Brain microvascular endothelial cell (primary cell): ENCODE measurements at places on chromosomes 5 and 9.

GRCh38 chr9:107708791-107709190 is 219.2 kb upstream of the KLF4 start:
- DNase-seq: no peak

GRCh38 chr9:122144836-122145591 is 14.6 kb downstream of the NDUFA8 start:
- DNase-seq: peak; percentile 12

DNA sequence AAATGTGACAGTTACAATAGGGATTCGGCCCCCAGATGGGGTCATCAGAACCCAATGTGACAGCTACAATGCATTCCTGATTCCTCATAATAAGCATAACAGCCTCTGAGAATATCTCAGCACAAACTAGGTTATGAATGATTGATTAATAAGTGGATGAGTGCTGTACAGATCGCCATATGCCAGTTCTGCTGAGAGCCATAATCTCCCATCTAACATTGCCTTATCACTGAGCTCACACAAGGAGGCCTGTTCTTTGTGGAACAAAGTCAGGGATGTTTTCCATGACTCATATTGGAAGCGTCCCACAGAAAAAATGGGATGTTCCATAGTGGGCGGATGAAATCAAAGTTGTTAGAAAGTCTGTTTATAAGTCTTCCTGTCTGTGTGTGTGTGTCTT is 89.6 kb downstream of the KIF4B start:
- DNase-seq: no peak

DNA sequence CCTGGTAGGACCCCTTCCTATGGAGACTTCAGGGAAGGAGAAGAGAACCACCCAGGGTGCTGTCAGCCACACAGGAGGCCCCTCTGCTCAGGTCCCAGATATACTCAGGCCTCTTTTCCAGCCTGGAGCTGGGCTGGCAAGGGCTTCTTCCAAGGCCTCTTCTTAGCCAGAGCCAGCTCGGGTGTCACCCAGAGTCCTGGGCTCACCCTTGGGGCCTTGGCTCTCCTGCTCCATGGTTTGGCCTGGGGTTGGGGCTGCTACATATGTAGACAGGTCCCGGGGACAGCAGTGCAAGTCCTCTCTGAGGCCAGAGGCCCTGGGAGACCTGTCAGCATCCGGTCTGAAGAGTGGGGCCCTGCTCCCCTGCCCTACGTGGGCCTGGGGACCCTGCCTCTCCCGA is 22.8 kb downstream of the PAEP start:
- no peak for DNase-seq

- no peak for DNase-seq
These were observed 20.0 kb upstream of the ZNF782 start for GRCh38 chr9:96874201-96874785.

DNA sequence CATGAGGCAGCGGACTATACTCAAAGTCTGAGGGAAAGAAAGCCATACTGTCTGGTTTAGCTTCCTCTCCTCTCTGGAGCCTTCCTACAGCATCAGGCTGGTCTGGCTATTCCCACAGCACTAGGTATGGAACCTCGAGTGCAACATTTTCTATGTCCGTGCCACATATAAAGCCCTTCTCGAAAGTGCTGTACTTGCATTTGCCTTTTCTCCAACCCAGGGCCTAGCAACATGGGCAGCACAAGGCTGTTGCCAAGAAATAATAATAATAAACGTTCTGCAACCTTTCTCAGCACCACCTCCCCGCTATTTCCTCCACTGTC is 804 bp downstream of the MED10 start:
- no peak for DNase-seq

- no peak for DNase-seq
These were observed 7.2 kb downstream of the STRBP start for GRCh38 chr9:123261006-123261677.

DNA sequence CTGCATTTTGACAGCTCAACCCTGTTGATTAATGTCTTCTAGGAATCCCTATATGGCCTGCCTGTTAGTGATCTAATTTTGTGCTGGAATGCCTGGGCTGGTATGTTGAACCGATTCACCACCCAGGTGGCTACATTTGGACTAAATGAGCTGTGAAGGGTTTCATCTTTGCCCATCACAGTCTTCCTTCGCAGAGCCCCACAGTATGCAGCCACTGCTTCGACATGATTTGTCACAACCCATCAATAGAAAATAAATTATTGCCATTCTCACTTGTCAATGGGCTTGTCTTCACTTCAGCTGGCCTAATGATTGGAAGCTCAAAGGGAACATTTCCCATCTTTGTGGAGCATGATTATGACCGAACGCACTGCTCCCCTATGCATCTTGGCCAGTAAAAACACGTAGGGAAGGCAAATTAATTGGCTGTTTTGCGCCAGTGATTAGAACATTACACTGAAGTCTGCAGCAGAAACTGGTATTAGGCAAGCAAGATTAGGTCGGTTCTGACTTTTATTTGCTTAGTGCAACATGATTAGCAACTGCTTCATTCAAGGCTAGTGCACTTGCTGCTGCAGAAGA is 408.5 kb downstream of the KIAA0825 start:
- DNase-seq: no peak
